ENCODE measurements at places on chromosomes 12 and 14.

GRCh38 chr12:30814295-30814655 lies 59.5 kb upstream of the CAPRIN2 start:
- DNase-seq = no peak

GRCh38 chr14:87940382-87940781 lies 52.6 kb downstream of the GALC start:
- DNase-seq = no peak

DNA sequence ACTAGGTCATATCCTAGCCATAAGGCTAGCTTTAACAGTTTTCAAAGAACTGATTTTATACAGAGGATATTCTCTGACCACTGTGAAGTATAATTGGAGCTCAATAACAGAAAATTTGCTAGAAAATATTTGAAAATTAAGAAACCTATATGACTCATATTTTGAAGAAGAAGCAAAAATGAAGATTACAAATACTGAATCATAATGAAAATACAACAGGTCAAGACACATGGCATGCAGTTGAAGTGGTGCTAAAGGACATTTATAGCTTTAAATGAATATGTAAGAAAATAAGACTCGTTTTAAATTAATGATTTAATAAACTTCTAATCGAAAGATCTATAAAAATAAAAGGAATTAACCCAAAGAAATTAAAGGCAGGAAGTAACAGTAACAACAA lies 1234.6 kb downstream of the SLC16A7 start:
- no peak for DNase-seq

DNA sequence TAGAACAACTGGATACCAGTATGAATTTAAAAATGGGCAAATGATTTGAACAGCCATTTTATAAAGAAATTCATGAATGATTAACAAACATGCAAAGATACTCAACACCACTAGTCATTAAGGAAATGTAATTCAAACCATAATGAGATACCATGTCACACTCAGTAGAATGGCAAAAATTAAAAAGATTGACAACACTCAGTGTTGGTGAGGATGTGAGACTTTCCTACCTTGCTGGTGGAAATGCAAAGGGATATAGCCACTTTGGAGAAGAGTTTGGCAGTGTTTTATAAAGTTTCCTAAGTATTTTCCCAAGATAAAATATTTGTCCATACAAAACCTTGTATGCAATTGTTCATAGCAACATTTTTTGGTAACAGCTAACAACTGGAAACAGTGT lies 6.0 kb upstream of the CHST11 start:
- DNase-seq = no peak

DNA sequence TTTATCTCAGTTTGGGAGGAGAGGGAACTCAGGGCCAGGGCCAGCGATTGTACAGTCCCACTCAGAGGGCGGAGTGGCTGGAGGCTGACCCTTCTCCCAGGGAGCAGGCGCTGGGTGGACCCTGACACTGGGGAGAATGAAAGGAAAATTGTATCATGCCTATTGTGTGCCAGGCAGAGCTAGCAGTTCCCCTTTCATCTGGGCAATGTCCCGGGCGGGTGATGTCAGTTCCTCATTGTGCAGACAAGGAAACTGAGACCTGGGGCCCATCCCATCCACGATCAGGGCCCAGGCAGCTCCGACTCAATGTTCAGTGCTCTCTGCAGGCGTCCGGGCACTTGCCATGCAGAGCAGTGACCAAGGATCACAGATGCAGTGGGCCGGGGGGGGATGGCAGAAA lies 101.9 kb upstream of the RTL1 start:
- no peak for DNase-seq

DNA sequence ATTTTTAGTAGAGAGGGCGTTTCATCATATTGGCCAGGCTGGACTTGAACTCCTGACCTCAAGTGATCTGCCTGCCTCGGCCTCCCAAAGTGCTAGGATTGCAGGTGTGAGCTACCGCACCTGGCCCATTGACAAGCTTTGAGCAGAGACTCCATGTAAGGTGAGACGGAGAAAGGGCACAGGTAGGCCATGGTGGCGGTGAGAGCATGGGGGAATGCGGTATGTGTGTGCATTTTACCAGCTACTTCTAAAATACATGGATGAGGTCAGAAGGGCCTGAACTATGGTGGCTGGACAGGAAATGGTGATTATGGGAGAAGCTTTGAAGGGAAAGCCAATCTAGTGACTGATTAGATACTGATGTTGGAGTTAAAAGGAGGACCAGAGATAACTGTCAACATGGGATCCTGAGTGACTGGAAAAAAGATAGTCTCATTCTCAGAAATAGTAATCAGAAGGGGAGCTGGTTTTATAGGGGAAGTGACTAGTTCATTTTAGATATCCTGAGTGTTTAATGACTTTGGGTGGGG lies 21.9 kb upstream of the PTPRB start:
- DNase-seq = no peak

DNA sequence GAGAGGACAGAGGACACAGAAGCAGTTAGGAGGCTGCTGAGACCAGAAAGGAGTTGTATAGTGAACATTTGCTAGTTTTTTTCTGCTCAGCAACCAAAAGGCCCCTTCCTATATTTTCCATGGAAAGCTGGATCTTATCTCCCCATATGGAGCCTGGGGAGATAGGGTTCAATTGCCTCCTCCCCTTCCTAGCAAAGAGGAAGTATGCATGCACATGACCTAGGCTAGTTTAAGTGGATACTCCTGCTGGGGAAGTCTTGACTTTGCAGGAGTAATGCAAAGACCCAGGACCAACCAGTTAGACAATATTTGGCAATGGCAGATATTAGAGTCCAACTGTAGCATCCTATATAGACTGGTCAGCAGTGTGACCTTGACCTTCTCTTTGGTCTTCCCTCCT lies 15.1 kb downstream of the CHD8 start:
- no peak for DNase-seq

DNA sequence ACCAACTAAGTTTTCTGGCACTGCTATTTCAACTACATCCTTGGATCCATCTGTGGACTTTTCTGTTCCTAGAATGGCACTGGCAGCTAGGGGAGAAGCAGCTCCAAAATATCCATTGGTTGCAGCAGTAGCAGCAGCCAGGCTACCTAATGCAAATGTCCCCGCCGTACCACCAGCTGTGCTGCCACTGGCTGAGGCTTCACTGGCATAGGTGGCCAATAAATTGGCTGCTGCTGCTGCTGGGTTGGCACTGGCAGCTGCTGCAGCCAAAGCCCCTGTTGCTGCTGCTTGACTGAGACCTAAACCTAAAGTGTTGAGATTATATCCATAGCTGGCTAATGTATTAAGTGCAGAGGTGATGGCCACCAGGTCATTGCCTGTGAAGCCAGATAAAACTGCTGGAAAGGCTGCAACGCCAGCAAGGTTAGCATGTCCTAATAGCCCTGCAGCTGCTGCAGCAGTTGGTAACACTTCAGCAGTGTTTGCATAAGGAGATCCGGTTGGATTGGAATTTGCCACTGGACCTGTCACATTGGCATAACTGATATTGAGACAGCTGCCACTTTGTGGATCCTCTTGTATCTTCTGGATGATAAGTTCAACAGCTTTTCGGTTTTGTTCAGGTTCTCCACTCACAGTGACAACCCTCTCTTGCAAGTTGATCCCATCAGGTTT lies 149.5 kb downstream of the NOVA1 start:
- no peak for DNase-seq

GRCh38 chr12:49264466-49264872 lies 413 bp upstream of the TUBA1C start:
- peak; percentile 23 for DNase-seq

- no peak for DNase-seq
Measured at GRCh38 chr14:53011053-53011462, 60.2 kb upstream of the FERMT2 start.

- DNase-seq = no peak
Measured at GRCh38 chr14:68109132-68109900, 289.7 kb downstream of the RAD51B start.

DNA sequence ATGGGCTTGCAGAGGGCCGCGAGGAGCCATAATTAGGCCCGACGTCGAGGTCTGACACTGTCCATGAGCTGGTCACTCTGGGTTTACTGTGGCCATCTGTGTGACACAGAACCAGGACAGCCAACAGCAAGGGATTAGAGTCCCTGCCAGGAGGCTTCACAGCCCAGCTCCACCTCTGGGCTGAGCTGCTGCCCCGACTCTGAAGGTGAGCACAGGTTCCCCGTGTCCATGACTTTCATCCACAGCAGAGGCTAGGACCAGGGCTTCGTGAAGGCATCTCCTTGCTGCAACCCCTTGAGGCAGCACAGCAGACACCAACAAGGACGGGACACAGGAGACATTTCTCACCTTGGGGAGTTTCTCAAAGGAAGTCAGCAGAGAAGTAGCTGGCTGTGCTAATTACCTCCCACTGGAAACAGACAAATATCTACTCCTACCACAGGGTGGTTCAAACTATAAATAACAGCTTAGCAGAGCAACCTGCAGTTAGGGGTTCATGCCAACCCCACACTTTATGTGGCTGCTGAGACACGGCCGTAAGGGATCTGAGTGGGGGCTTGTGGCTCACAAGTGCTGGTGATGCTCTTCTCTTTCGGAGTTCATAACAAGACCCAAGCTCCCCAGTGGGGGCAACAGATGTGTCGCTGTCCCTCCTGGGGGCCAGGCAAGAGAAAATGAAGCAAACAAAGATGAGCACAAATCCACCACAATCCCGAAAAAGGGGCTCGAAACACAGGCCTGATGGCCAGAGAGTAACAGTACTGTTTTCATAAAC lies 29.2 kb downstream of the ZFYVE21 start:
- no peak for DNase-seq

DNA sequence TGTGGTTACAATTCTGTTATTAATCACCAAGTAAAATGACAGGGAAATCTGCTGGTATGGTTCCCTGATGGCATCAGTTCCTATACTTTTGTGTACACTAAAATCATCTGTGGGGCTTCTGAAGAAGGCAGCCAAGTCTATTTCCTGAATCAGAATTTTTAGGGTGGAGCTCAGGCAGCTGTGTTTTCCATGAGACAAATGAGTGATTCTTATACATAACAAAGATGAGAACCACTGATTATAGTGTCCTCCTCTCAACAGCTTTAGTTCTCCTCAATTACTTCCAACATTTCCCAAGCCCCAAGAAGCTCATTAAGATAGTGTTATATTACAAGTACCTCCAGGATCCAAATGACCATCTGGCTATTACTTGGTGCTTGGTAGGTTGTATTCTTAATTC lies 64.5 kb upstream of the USP44 start:
- DNase-seq = no peak

DNA sequence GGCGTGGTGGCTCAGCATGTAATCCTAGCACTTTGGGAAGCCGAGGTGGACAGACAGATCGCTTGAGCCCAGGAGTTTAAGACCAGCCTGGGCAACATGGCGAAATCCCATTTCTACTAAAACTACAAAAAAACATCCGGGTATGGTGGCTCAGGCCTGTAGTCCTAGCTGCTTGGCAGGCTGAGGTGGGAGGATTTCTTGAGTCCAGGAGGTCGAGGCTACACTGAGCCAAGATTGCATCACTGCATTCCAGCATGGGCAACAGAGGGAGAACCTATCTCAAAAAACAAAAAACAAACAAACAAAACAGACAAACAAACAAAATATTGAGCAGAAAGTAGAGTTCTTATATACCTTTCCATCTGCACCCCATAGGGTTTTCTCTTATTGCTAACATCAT lies 9.0 kb upstream of the SLC25A21 start:
- no peak for DNase-seq

GRCh38 chr12:68453876-68454275 lies 121.7 kb upstream of the MDM1 start:
- no peak for DNase-seq

DNA sequence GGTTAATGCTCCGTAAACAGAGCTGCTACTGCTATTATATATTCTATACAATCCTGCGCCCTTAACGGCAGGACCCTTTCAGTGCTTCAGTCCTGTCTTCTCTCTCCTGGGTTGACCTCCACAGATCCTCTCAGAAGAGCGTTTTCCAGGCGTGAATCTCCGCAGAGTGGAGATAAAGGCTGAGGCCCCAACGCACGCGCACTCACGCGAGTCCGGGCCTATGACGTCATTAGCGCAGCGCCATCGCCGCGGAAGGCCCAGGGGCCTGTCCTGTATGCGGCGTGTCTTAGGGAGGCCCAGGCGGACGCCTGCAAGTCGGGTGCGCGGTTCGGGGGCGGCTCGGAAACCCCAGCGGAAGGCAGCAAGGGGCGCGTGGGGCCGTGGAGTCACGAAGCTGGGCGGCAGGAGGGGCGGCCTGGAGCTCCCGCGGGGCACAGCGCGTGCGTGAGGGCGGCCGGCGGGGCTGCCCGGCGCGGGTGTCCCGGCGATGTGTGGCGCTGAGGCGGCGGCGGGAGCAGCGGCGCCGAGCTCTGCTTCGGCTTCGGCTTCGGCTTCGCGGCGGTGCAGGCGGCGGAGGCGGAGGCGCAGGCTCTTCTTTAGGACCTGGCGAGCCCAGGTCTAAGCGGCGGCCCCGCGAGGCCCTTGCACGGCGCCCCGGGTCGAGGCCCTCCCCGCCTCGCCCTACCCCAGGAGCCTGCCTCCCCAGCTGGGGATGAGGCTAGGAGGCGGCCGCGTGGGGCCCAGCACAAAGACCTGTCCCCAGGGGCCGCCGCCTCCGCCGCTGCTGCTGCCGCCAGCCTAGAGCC lies at the start of gene MAPKAPK5:
Gene MAPKAPK5, plus strand, starts transcription at position 479 of the 806 bp plus-strand sequence. CDS start 506 bp downstream, outside the sequence.
- peak; percentile 97 for DNase-seq

- peak; percentile 28 for DNase-seq
Measured at GRCh38 chr12:124036657-124037109, 63.7 kb downstream of the ZNF664 start.

DNA sequence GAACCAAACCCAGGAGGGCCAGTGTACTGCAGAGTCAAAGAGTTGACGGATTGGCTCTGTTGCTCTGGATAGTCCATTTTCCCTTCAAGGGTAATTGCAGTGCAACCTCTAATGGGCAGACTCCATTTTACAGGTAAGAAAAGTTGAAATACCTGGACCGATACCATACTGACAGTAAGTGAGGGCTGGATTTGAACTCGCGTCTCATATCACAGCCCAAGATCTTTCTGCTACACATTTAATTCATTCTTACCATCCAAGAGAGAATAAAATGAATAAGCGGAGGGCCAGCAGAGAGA lies 356 bp upstream of the ZC3H14 start:
- no peak for DNase-seq

DNA sequence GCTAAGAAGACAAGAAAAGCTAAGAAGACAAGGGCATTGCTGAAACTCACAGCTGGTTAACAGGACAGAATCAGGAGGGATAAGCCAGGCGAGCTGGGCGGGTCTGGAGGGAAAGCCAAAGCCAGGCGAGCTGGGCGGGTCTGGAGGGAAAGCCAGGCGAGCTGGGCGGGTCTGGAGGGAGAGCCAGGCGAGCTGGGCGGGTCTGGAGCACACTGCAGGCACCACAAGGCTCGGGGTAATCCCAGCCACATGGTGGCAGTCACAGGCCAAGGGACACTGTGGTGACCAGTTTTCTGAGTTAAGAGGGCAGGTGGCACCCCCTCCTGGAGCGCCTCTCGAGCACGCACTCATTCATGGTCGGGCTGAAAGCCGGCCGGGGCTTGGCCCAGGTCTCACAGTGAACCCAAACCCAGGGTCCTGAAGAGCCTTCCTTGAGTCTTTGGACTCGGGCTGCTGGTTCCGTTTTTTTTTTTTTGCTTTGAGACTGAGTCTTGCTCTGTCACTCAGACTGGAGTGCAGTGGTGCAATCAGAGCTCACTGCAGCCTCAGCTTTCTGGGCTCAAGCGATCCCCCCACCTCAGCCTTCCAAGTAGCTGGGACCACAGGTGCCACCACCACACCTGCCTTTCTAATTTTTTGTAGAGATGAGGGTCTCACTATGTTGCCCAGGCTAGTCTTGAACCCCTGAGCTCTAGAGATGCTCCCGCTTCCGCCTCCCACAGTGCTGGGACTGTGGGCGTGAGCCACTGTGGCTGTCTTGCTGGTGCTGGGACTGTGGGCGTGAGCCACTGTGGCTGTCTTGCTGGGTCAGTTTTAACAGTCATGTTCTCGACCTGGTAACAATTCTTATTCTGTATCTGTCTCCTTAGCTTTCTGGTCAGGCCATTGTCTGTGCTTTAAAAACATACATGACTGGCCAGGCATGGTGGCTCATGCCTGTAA lies 40.2 kb downstream of the HSP90AA1 start:
- no peak for DNase-seq
